ENCODE measurements at places on chromosomes 16 and 17.

GRCh38 chr17:45048795-45049563, 2.5 kb downstream of the DCAKD start:
- DNase-seq, result no peak

- DNase-seq, result no peak
These were observed 33.4 kb downstream of the VAC14 start for GRCh38 chr16:70767377-70768202.

DNA sequence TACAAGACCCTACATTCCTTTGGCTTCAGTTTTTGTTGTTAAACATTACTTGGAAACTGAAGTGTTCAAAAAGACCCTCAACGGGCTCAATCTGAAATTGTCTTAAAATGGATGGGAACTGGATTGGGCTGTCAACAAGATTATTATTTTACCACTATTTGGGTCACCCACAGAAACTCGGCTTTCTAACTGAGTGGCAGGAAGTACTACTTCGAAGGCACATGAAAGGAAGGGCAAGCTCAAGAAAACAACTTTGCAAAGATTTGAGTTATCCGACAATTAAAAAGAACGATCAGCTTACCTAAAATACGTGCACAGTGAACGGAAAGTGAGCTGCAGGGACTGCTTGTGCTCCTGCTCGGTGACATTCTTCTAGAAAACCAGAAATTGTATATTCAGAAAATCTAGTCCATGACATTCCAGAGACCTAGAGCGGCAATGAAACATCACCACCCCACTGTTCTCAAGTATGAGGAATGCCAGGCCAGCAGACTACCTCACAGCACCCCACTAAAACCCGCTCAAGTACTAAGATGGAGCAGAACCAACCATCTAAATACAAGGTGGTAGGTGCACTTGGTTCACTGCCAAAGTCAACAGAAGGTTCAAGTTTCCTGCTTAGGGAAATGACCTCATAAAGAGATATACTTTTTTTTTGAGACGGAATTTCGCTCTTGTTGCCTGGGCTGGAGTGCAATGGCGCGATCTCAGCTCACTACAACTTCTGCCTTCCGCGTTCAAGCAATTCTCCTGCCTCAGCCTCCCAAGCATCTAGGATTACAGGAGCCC, 60.5 kb downstream of the ZZEF1 start:
- DNase-seq, result no peak

- no peak for DNase-seq
These were observed 148.9 kb downstream of the ITFG1 start for GRCh38 chr16:47311738-47312505.

GRCh38 chr16:2768403-2769089, 8.5 kb downstream of the ELOB start:
- DNase-seq, result no peak

GRCh38 chr17:45578516-45579455, 88.3 kb upstream of the PLEKHM1 start:
- no peak for DNase-seq

DNA sequence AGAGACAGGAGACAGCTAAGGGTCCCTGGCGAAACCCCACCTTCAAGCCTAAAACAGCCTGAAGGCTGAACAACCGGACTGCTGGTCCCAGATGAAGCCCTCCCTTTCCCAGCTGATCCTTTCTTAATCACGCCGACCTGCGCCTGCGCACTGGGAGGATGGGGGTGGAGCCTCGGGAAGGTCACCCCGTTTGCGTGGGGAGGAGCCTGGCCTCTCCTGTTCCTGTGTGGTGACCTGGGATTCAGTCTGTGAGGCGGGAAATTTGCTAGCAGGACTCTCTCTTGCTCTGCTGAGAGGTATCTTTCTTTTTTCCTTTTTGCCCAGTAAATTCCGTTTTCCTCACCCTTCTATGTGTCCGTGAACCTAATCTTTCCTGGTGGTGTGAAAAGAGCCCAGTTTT, 9.6 kb downstream of the FAM20A start:
- DNase-seq, result no peak

DNA sequence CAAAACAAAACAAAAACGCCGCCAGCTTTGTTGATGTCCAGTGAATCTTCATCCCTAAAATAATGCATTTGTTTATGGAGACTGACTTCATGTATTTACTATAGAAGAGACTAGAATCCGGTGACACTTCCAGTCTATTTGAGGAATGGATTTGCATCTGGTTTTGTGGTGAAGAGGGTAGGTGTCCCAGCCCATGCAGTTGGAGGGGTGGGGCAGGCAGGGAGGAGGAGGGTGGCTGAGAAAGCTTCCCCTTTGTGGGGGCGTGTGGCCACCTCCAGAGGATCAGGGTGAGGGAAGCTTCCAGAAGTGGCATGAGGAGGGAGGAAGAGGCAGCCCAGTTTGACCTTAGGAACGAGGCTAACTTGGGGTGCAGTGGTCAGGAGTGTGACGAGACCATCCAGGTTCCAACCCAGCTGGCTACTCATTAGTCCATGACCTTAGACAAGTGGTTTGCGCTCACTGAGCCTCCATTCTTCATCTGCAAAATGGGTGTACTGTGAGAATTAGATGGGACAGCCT, 69.5 kb downstream of the CMIP start:
- DNase-seq, result no peak

DNA sequence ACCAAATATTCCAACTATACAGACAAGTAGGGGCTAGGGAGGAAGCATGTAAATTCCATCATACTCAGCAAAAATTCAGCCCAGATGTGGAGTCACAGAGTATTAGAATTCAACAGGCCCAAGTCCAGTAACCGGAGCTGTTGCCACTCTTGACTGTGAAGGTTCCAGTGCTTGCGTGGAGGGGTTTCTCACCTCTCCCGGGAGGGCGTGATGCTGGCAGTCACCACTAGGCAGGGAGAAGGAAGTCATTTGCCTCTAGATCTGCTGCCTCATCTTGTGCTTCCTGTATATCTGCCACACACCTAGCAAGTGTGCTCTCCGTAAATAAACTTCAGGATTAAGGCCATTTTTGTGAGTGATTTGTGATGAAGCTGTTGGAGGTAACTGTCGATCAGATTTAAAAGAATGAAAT, 1.0 kb upstream of the CKLF start:
- peak; percentile 46 for DNase-seq

DNA sequence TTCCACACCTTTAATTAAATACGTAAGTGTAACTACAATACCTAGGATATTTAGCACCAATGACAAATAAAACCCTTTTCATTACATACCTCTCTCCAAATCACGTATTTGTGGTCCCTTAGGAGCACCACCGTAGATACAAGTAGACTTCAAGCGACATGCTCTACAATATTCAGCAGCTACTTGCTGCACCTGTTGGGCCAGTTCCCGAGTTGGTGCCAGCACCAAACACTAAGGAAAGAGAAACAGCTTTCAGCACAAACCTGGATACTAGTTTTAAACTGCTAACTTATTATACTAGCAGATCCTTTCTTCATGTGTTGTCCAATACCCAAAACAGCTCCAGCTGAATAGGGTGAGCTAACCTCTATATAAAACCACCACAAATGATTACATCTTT, 2.7 kb downstream of the DDX5 start:
- no peak for DNase-seq

- no peak for DNase-seq
These were observed 11.0 kb downstream of the LRRC75A start for GRCh38 chr17:16480995-16481394.

DNA sequence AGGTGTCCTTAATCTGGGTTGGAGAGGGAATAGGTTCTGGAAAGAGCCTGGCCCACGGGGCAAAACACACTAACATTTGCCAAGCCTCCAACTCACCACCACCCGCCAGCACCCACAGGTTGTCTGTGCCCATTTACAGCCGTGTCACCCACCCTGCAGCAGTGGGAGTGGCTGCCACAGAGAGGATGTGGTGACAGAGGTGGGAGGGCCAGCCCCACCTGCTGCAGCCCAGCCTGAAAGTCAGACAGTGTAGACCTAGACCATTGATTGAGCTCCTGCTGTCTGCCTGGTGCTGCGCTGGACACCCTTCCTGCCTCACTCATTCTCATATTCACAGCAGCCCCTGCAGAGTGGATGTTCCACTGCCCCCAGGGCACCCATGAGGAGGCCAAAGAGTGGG, 44.7 kb downstream of the IL21R start:
- peak; percentile 42 for DNase-seq

DNA sequence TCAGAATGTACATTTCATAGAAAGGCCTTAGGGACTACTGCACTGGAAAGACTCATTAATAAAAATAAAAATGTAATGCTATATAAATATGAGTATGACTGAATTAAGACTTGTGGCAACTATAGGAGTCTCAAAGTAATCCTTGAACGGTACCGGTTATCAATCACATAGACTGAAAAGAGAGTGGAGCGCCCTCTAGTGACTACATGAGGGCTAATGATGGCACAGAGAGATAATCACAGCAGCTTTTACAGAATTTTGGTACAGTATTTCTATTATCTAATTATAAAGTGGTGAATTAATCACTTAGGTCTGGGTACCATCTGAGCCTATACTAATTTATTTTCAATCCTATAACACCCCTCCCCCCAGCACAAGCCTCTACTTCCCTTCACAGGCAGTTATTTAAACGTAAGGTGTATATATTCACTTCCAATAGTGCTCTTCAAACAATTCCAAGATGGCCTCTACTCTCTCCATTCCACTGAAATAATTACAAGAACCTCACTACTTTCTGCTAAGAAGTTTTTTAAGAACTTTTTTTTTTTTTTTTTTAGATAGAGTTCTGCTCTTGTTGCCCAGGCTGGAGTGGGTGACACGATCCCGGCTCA, 40.7 kb upstream of the ANKFY1 start:
- peak; percentile 10 for DNase-seq

GRCh38 chr17:7394452-7395191, at the start of gene PLSCR3:
PLSCR3 (minus strand) TSS chr17:7394525; CDS start chr17:7394110, 415 bp downstream.
- peak; percentile 74 for DNase-seq

- no peak for DNase-seq
These were observed 11.2 kb downstream of the PHF12 start for GRCh38 chr17:28940142-28940541.

GRCh38 chr17:45016823-45017222, 34.6 kb downstream of the DCAKD start:
- DNase-seq, result no peak

DNA sequence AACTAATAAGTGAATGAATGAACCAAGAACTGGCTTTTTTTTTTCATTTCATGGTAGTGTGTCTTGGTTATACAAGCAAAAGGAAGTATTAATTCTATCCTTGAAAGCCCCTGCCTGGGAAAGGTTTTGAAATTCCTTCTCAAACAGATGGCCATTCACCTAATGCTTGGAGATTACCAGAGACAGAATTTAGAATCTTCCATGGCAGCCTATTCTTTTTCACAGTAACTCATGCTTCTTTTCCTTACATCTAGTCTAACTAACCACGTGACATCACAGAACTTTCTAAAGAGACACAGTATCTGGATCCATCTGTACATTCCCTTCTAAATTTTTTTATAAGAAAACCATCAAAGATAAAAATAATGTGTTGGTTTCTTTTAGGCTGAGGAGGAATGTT, 151.6 kb downstream of the FTO start:
- DNase-seq, result no peak

DNA sequence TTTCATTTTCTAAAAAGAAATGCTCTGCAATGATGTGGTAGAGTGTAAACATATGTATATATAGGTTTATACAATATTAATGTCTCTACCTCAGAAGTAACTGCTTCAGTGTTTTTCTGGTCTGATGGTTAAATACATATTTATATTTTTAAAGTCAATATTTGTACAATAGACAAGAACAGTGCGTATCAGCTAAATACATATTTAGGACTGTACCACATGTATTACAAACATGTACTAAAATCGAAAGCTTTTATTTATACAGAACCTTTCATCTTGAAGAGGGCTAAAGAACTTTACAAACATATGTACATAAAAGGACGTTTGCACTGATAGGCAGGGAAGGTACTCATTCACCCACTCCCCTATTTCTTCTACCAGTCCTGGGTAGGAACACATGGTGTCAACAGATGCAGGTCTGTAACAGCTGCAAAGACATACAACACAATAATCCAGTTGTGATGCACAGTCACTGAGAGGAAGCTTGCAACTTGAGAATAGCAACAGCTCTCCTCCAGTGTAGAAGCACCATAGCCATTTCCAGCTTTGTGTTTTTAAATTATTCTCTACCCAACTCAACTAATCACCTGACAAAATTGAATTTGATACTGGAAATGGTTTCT, 206.9 kb upstream of the C17orf78 start:
- DNase-seq, result no peak

- no peak for DNase-seq
These were observed 67.7 kb upstream of the BCO1 start for GRCh38 chr16:81170824-81171223.

GRCh38 chr17:66459811-66460270, 157.4 kb downstream of the PRKCA start:
- DNase-seq, result no peak

DNA sequence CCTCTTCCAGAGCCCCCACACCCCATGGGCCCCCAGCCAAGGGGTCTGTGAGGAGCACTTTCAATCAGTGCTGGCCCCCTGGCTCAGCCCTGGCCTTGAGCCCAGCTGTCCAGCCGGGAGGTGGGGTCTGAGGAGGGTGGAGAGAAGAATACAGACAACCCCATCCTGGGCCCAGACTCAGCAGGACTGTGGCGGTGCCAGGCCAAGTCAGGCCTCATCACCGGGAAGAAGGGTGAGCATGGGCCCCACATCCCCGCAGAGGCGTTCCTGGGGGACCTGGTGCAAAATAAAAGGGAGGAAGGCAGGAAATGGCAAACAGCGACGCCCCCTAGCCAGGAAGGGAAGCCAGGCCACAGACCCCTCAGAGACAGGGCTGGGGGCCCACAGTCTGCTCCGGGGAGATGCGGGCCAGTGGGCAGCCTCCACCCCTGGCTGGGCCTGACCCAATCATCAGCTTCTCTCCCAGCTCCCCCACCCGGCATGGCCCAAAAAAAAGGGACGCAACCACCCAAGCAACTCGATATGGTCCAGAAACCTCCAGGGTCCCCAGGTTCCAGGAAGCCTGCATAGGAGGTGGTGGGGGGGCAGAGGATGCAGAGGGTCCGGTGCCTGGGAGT, 20.6 kb downstream of the ZNF423 start:
- no peak for DNase-seq

DNA sequence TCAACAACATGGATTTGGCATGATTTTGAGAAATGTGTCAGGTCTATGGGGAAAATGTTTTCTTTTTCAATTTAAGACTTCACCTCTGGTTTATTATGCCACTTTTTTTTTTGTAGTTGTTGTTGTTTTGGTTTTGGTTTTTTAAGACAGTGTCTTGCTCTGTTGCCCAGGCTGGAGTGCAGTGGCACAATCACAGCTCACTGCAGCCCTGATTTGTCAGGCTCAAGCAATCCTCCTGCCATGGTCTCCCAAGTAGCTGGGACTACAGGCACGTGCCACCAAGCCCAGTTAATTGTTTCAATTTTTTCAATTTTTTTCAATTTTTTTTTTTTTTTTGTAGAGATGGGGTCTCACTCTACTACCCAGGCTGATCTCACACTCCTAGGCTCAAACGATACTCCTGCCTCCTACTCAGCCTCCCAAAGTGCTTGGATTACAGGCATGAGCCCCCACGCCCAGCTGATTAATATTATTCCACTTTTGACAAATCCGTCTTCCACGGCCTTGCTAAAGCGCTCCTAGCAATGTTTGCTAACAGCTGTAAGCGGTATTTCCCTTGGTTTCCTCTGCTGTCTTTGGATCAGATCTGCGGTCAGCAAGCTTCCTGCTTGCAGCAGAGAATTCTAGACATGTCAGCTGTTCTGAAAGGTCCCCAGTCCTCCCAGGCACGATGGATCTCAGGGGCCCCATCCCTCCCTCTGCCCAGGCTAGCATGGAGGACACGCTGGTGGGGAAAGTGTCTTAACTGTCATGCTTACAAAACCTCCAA, 7.0 kb upstream of the MILR1 start:
- DNase-seq, result no peak

All from activated T-helper 9 cell treated with anti-CD3 and anti-CD28 coated beads, Interleukin-2, amount 50 U/mL, for 16 hours (primary cell).